Activated CD4-positive, CD25-positive, alpha-beta regulatory T cell treated with anti-CD3 and anti-CD28 coated beads, Interleukin-2, amount 50 U/mL, for 16 hours (primary cell): ENCODE measurements at places on chromosomes 6 and 20.

DNA sequence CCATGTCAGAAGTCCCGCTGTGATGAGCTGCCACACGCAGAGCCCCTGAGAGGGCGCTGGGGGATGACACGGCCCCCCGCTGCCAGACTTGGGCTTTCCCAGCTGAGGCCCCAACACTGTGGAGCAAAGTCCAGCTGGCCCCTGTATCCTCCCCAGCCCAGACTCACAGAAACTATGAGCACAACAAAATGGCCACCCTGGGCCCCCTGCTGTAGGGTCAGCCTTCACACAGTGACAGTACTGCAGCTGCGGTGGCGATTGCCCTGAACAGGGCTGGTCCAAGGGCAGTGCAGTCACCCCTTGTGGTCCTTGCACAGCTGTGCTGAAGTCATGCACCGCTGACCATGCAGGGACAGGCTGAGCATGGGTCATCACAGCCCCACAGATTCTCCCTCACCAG is 78.2 kb upstream of the CST7 start:
- no peak for DNase-seq

- no peak for DNase-seq
Observed at GRCh38 chr6:163263196-163263595, 151.3 kb upstream of the QKI start.

GRCh38 chr20:19872001-19872400 is 113.9 kb downstream of the RIN2 start:
- no peak for DNase-seq

- DNase-seq, result no peak
Observed at GRCh38 chr6:47780510-47781356, 1.1 kb upstream of the OPN5 start.

DNA sequence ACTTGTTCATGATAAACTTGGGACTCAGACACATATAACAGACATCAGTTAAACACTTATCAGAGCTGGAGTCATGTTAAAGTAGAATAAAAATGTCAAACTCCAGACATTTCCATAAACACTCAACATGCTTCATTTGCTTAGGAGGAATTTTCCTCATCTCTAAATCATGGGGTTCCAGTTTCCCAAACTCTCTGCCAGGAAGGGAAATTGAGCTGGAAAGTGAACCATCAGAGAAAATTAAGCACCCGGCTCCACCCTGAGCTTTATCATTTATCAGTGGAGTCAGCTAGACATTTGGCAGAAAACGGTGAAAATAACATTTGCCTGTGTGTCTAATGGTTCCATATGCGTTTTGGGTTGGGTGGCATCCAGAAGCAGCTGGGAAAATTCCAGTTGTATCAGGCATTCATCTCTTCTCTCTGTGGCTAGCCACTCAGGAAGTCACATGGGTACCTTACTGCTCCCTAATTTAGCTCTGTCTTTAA is 25.3 kb upstream of the ZNFX1 start:
- DNase-seq, result no peak

GRCh38 chr6:137403443-137403842 is 90.8 kb downstream of the OLIG3 start:
- DNase-seq, result no peak

GRCh38 chr6:149897015-149897697 is 757 bp downstream of the RAET1E start:
- no peak for DNase-seq

DNA sequence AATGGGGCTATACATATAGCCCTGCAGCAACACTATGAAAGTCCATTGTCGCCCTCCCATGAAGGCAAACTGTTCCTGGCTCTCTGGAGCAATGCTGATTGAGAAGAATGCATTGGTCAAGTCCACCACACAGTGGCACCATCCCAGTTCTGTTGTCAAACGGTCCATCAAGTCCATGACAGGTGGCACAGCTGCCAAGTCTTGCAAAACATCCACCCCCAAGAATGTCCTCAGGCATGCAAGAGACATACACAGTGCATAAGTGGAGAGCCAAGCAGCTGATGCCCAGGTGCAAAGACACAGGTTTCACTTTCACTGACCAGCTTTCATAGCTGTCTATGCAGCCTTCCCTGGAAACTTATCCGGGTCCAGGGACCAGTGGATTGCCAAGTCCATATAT is 17.5 kb downstream of the ZNF391 start:
- DNase-seq, result no peak

GRCh38 chr6:99022039-99022609 is 74.4 kb upstream of the FBXL4 start:
- DNase-seq, result no peak

DNA sequence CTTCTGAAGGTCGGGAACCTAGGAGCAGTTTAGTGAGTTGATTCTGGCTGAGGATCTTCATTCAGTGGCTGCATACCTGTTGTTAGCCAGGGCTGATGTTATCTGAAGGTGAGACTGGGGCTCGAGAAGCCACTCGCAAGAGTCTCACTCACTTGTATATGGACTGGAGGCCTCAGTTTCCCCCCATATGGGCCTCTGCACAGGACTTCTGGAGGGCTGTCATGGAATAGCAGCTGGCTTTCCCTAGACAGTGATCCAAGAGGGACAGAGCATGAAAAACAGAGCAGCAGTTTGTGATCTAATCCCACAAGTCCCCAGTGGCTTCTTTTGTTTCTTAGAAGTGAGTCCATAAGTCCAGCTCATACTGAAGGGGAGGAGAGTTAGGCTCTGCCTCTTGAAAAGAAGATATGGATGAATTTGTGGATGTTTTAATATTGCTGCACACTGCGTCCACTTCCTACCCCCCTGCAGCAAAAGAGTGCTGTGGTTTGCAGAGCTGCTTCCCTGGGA is 623.4 kb downstream of the CDH26 start:
- DNase-seq, result no peak

- DNase-seq, result no peak
Observed at GRCh38 chr6:158376631-158377081, 64.4 kb downstream of the TULP4 start.

DNA sequence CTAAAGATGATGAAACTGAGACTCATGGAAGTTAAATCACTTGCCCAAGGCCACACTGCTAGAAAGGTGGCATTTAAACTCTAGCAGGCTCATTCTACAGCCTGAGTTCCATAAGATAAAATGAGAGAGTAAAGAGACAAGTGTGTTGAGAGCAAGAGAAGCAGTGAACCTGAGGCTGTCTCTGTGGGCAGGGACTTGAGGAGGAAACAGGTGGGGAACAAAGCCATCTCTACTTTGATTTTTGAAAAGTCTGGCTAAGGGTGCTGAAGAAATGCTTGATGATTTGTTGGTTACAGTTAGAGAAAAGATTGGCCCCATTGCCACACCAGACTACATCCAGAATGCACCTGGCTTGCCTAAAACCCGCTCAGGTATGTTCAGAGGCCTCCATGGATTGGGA is 29.0 kb downstream of the GSS start:
- DNase-seq, result no peak

DNA sequence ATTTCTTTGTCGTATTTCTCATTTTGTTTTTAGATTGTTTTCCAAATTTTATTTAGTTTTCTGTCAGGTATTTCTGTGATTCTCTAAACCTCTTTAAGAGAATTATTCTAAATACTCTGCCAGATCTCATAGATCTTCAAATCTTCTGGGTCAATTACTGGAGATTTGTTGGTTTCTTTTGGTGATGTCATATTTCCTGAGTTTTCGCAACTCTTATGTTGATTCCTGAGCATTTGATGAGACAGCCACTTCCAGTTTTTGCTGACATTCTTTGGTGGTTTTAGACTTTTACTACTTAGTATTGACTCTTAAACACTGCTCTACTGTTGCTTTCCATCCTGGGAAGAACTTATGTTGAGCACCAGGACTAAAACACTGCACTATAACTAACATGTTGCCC is 21.9 kb downstream of the ADGB start:
- DNase-seq, result no peak
